ENCODE measurements at places on chromosomes 5 and 9. TPM values are rescaled to one million over a fixed set of nuclear protein-coding genes. Genes with fewer than 3 reads are reported as not detected.

Gene CMYA5
- total RNA-seq = under 0.01 TPM

Gene PCDH1
- 96.9 TPM for total RNA-seq

Gene ZSWIM6
- total RNA-seq = 16.3 TPM

Gene CDKN2B-AS1
- total RNA-seq = 0.73 TPM

Gene ORM2
- total RNA-seq = not detected

Gene IFNA4
- total RNA-seq = not detected

Gene DPM2
- 98.2 TPM for total RNA-seq

Gene EFNA5
- 26.1 TPM for total RNA-seq
